ENCODE measurements at places on chromosomes 4 and X.

- no peak for DNase-seq
Measured at GRCh38 chr4:99640676-99641075, 17.0 kb downstream of the C4orf54 start.

GRCh38 chr4:119663160-119663788, 34.7 kb upstream of the PDE5A start:
- no peak for DNase-seq

DNA sequence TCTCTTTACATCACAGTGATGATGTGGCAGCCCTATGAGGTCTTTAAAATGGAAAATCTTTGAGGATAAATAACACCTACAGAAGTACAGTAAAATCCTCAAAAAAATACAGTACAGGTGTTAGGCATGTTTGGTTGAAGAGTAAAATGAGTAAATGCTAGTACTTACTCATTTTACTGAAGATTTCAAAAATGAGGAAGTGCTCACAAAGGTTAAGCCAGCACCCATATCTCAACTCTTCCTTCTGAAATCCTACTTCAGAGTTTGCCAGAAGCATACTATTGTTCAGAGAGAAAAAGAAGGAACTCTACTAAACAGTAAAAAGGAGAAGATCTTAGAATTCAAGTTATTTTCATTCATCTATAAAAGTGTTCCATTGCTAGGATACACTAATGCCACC, 130.9 kb downstream of the CBR4 start:
- DNase-seq = no peak

DNA sequence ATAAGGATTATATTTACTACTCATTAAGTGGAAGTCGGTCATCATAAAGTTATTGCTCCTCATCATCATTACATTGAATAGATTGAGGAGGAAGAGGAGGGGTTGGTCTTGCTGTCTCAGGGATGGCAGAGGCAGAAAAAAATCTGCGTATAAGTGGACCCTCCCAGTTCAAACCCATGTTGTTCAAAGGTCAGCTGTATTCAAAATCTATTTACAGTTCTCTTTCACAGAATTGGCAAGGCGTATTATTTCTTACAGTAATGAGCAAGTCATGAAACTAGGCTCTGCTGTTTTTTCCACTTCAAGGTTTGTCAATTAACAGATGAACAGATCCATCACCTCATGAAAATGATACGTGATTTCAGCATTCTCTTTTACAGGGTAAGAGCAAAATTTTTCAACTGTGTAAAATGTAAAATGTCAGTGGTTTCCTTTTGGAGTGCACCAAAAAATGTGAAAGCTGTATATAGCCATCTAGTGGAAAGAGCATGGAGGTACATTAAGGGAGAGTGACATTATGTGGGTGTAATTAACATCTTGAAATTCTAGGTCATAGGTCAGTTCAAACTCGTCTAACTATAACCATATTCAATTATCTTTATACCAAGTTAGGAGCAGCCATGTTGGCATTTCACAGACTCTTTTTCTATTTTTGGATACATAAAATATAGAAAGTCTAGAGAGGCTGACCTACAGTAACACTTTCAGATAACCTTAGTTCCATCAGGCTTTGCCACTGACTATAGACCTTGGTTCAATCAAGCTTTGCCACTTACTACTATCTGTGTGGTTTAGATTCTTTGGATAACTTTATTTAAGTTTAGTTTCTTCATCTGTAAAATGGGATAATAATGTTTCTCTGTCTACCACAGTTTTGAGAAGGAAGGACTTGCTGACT, 30.1 kb downstream of the NEIL3 start:
- peak; percentile 30 for DNase-seq

GRCh38 chr4:138114434-138114833, 127.7 kb downstream of the SLC7A11 start:
- DNase-seq = no peak

- DNase-seq = no peak
Measured at GRCh38 chr4:157050561-157050960, 25.4 kb upstream of the GLRB start.

Measured in NCI-H1092 treated with DMSO at 0.1 percent for 48 hours (cell line).